ENCODE measurements at places on chromosomes 3 and 15. TPM values are rescaled to one million over a fixed set of nuclear protein-coding genes. Genes with fewer than 3 reads are reported as not detected.

Gene TM6SF1
- total RNA-seq = 7.8 TPM

Gene LRRC31
- not detected for total RNA-seq

Gene GPR176
- 5.1 TPM for total RNA-seq

Gene SAMD7
- not detected for total RNA-seq

Gene STRA6
- 0.13 TPM for total RNA-seq

Gene CHRFAM7A
- 0.83 TPM for total RNA-seq

Gene TRNT1
- 10.8 TPM for total RNA-seq

Gene ZNF80
- total RNA-seq = not detected

- H3K27ac ChIP-seq = peak overlapping the region; percentile 72
- DNase-seq = peak; percentile 93
- no peaks in the 10 kb centered on the region for H3K36me3 ChIP-seq
- H3K27me3 ChIP-seq = no peaks in the 10 kb centered on the region
- H3K4me3 ChIP-seq = no peak overlapping the region
Observed at GRCh38 chr3:109685084-109686079, 348.0 kb upstream of the DPPA4 start.

DNA sequence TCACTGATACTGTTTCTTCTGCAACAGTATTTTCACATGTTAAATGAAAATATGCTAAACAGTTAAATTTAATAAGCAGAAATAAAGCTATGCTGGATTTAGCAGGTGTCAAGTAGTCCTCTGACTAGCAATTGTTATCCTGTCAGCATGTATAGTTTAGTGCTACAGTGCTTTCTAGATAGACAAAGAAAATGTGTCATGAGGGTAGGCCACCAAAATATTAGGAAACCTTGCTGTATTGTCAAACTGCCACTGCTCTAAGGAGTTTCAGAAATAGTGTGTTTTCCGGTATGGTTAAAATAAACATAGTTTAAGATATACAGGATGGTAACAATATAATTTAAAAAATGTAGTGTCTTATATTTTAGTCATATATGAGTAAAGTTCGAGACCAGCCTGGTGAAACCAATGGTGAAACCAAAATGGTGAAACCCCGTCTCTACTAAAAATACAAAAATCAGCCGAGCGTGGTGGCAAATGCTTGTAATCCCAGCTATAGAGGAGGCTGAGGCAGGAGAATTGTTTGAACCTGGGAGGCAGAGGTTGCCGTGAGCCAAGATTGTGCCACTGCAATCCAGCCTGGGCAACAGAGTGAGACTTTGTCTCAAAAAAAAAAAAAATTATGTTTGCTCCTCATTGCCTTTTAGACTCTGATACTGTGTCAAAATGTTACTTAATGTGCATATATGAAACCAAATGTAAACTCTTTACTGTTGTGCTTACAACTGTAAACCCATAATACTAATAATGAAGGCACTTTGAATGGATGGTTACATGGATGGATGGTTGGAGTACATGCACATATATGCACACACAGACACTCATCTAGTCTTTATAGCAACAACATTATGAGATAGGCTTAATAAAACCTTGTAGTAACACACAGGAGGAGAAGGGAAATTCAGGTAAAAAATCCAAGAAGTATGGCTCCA is 204.8 kb downstream of the RSRC1 start:
- no peak overlapping the region for H3K4me3 ChIP-seq
- no peaks in the 10 kb centered on the region for H3K36me3 ChIP-seq
- no peak overlapping the region for H3K27ac ChIP-seq
- no peaks in the 10 kb centered on the region for H3K4me1 ChIP-seq

GRCh38 chr15:22960556-22960955 is 19.6 kb downstream of the CYFIP1 start:
- no peak for DNase-seq
- peaks cover 93% of the 10 kb centered on the region for H3K4me1 ChIP-seq
- H3K27me3 ChIP-seq = no peaks in the 10 kb centered on the region
- H3K4me3 ChIP-seq = no peak overlapping the region

GRCh38 chr15:29870495-29871151 is 48.4 kb upstream of the TJP1 start:
- no peaks in the 10 kb centered on the region for H3K27me3 ChIP-seq
- H3K27ac ChIP-seq = no peak overlapping the region

DNA sequence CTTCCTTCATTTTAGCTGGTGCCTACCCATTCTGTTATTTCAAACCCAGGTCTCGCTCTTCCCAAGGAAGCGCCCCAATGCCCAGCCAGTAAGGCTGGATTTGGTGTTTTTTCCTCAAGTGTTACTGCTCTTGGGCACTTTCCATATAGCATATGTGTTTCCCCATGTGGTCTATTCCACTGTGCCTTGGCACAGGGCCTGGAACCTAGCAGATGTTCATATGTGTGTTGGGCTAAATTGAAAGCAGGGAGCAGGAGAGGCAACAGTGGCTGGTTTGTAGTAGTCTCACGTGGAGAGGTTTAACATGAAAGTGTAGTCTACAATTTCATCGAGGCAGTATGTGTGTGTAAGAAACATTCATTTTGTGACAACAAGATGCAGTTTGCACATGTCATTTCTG is 48.2 kb upstream of the TEX264 start:
- H3K27ac ChIP-seq = peak overlapping the region; percentile 70
- DNase-seq = no peak
- no peak overlapping the region for H3K4me3 ChIP-seq
- peaks cover 54% of the 10 kb centered on the region for H3K4me1 ChIP-seq
- H3K36me3 ChIP-seq = peaks cover 5% of the 10 kb centered on the region

DNA sequence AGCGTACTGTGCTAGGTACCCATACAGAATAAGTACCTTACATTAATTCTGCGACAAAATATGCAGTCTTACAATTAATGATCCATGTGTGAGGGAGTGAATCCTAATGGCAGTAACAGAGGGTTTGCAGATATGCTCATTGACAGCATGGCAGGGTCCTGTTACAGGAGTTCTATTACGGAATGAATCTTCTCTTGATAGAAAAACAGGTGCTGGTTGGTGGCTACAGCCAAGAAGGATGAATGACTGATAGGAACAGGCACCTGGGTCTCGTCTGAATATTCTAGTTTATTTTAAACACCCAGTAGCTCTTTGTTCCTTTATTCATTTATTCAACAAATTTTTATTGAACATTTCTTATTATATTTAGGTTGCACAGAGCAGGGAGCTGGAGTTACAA is 22.8 kb downstream of the PGBD4 start:
- no peaks in the 10 kb centered on the region for H3K4me1 ChIP-seq
- no peaks in the 10 kb centered on the region for H3K27me3 ChIP-seq
- no peaks in the 10 kb centered on the region for H3K36me3 ChIP-seq
- DNase-seq = no peak

DNA sequence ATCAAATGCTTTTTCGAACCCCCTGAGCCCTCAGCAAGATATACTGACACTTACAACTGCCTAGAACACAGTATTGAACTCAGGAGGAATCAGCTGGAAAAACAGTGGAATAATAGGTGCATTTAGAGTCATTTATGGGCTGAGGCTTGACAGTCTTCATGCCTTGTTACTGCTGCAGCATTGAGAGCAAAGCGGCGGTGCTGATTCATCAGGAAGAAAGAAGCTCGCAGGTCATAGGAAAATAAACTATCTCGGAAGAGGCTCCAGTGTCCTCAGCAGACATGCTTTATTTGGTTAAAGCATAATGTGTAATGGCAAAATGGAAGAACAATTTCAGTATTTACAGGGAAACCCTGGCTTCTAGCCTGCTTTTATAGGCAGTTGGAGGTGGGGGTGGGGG is 30.1 kb upstream of the NEO1 start:
- no peaks in the 10 kb centered on the region for H3K36me3 ChIP-seq
- no peak overlapping the region for H3K4me3 ChIP-seq
- no peak for DNase-seq
- H3K4me1 ChIP-seq = peaks cover 15% of the 10 kb centered on the region
- H3K27me3 ChIP-seq = no peaks in the 10 kb centered on the region
- H3K27ac ChIP-seq = no peak overlapping the region

DNA sequence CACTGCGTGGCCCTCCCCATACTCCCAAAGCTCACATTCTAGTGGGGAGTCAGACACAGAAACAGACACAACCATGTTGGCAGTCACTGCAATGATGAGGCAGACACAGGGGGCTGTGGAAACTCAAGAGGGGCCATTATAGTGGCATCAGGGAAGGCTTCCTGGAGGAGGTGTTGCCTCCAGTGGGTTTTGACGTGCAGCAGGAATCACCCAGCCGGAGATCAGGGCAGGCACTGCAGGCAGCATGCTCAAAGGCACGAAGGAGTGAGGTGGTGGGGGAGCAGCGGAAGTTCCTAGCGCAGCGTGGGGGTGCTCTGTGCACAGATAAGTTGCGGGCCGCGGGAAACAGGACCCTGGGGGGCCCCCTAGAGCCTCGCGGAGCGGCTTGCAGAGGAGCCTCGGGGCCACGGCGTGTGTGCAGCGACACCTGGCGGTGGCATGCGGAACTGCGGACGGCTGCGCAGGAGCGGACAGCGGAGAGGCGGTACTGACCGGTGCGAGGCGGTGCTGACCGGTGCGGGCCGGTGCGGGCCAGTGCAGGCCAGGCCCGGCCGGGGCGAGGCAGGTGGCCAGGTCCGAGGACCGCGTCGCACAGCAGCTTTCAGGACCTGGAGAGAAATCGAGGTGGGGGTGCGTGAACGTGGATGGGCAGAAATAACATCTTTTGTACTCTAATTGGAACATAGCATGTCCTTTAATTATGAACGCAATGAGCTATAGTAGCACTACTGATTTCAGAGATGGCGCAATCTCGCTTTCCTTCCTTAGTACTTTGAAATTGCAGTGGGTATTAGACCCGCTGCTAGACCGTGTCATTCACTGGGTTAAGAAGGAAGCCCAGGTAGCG is 101.5 kb downstream of the FBLN2 start:
- no peak overlapping the region for H3K4me3 ChIP-seq
- no peak overlapping the region for H3K27ac ChIP-seq
- H3K36me3 ChIP-seq = no peaks in the 10 kb centered on the region
- peaks cover 18% of the 10 kb centered on the region for H3K4me1 ChIP-seq
- peaks cover 8% of the 10 kb centered on the region for H3K27me3 ChIP-seq

DNA sequence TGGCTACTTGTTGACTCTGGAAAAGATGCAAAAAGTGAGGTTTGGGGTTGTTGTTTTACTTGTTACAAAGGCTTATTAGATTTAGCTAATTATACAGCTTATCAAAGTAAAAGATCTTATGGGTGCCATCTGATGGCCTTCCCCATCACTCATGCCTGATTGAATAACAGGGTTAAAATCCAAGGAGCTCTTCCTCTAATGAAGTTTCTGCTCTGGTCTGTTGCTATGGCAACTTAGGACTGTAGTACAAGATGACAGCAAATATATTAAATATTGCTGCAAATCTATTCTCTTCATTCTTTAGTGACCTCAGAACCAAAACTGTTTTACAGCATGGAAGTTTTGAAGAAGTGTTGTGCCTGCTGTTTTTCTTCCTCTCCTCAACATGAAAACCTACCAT is 45.6 kb upstream of the SRGAP3 start:
- no peaks in the 10 kb centered on the region for H3K27me3 ChIP-seq
- no peak overlapping the region for H3K27ac ChIP-seq
- H3K4me1 ChIP-seq = no peaks in the 10 kb centered on the region
- H3K4me3 ChIP-seq = no peak overlapping the region
- no peaks in the 10 kb centered on the region for H3K36me3 ChIP-seq
- DNase-seq = no peak

GRCh38 chr3:66010348-66010738 is 28.4 kb downstream of the MAGI1 start:
- H3K27ac ChIP-seq = no peak overlapping the region
- H3K36me3 ChIP-seq = no peaks in the 10 kb centered on the region
- peaks cover 24% of the 10 kb centered on the region for H3K4me1 ChIP-seq

DNA sequence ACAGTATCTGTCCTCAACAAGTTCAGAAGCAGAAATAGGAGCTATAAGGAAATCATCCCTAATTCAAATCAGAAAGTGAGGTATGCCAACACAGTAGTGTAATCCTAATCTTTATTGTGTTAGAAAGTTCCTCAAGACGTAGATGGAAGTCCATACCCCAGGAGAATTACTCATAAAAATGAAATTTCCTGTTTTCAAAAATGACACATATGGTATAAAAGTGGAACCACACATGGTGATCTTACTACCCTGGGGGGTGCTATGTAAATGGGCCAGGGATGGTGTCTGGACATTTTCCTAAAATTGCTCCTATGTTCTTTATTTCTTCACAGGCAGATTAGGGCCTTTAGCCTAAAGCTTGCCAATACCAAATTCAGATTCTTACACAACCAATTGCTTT is 204.1 kb downstream of the ARRDC4 start:
- H3K27ac ChIP-seq = no peak overlapping the region
- H3K4me1 ChIP-seq = no peaks in the 10 kb centered on the region
- no peaks in the 10 kb centered on the region for H3K27me3 ChIP-seq
- no peak overlapping the region for H3K4me3 ChIP-seq

DNA sequence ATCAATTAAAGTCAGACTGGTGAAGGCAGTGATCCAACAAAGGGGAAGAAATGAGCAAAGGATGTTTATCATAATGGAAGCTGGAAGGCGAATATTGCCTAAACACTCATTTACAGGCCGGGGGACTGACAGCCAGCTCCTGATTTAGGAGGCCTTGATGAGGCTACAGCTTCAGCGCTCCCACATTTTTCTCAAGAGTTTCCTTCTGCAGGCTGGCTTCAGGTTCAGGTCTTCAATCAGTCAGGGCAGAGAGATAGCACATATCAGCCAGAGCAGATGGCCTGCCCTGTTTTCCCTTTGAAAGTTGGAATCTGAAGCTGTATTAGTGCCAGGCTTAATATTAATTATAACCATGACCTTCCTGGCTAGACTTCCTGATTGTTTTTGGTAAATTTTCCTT is 218.9 kb downstream of the SV2B start:
- DNase-seq = no peak
- no peaks in the 10 kb centered on the region for H3K4me1 ChIP-seq
- H3K4me3 ChIP-seq = no peak overlapping the region
- H3K27ac ChIP-seq = no peak overlapping the region

DNA sequence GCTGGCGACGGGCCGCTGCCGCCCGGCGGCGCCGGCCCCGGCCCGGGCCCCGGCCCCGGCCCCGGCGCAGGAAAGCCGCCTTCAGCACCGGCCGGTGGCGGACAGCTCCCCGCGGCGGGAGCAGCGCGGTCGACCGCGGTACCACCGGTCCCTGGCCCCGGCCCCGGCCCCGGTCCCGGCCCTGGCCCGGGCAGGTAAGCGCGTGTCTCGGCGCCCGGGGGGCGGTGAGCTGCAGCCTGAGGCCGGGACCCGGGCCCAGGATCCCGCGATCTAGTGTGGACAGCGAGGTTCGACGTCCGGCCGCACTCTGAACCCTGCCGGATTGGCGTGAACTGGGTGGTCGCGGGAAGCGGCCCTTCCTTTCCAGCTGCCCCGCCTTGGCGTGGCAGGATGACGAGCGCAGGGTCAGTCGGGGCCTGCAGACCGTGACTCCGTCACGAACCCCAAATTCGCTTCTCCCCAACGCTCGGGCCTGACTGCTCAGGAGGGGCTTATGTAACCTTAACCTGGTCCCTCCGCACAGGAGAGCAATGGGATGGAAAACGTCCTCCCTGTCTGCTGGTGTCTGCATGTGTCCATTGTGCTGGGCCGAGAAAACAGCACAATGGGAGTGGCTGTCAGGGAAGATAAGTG is 472 bp downstream of the BSN start:
- H3K4me1 ChIP-seq = peaks cover 23% of the 10 kb centered on the region
- H3K27ac ChIP-seq = peak overlapping the region; percentile 41
- no peaks in the 10 kb centered on the region for H3K36me3 ChIP-seq
- H3K4me3 ChIP-seq = peak overlapping the region; percentile 86
- no peak for DNase-seq

Measured in esophagus muscularis mucosa (tissue), 4 donors.